ENCODE measurements at places on chromosomes 4 and X.

- no peak for DNase-seq
Observed at GRCh38 chrX:10636337-10636736, 16.0 kb upstream of the MID1 start.

DNA sequence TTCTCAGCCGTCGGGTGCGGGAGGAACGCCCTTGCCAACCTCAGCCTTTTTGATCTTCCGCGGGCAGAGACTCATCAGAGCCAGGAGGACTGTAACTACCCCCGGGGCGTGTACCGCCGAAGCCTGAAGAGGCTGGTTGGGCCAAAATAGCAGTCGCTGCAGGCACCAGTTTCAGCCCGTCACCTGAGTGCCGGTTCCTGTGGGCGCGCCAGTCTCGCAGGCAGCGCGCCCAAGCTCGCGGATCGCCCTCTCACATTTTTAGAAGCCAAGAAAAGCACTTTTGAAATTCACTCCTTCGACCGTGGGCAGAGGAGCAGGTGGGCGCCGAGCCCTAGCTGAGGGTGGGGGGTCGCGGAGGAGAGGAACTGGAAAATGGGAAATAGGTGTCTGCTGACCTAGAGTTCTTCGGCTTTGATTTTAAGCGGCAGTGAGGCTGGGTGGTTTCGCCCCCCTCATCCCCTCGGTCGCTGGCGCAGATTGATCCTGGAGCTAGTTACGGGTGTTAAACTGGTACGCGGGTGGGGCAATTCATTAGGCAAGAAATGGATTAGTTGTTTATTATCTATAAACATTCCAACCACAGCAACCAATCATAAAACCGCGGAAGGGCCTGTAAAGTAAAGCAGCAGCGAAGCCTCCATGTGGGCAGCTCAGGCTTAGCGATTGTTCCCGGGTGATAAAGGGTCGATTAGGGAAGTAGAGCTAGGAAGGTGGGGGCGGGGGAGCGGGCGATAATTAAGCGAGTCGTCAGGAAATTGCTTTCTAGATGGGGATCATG lies 69.2 kb downstream of the FBXO8 start:
- DNase-seq = no peak

DNA sequence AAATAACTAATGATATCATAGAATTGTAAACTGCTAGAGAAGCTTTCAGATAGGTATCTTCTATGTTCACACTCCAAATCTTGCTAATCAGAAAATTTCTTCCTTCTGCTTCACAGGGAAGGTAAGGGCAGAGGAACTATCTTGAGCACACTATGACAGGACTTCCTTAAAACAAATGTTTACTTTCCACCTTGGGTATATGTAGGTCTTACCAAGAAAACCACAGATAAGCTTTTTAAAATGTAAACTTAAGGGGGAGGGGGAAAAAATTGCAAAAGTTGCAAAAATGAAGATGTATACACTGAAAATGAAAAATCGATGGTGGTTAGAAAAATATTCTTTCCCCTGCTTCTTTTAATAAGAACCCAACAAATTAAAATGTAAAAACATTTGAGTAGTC lies 30.9 kb downstream of the YTHDC1 start:
- DNase-seq = no peak

DNA sequence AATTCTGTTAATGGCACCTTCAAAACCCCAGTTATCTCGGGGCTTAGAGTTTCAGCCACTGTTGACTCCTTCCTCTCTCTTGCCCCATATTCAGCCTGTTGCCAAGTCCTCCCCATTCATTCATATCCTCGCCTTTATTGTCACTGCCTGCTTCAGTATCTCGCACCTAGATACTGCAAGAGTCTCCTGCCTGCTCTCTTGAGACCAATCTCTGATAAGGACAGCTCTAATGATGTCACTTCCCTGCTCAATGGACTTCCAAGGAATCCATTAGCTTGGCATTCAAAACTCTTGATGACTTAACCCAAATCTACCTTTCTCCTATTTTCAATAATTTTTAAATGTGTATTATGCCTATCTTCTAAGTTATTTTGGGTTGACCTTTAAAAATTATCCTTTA lies 1.1 kb upstream of the UBE2A start:
- no peak for DNase-seq

GRCh38 chr4:113106108-113106507 lies 56.7 kb downstream of the ANK2 start:
- DNase-seq = no peak

DNA sequence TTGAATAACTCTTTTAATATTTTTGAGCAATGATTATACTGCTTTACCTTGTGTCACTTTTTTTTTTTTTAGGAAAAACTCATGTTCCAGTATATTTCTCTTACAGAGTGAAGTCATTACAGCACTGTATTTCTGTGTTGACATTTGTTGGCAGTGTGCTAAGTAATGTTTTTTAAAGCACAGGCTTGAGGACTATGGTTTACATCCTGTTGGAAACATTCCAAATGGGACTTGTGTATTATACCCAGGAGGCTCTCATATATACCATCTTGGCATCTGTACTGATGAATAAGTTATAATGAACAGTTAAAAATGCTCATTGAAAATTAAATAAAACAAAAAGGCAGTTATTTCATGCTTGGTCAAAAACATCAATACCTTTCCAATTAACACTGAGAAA lies 33.8 kb downstream of the CEP44 start:
- no peak for DNase-seq

DNA sequence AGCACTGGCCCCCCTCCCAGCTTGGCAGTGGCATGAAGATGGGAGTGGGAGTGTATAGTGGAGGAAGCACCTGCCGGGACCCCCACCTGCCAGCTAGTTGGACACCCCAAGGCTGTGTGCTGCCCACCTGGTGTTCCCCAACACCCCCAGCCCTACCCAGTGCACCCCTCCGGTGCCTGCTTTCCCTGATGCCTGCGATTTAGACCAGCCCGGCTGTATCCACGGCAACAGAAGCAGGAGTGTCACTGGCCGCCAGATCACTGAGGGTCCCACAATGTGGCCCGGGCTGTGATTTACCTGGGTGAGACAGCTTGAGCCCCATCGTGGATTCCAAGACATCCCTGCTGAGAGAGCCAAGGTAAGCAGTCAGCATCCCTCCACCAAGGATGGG lies 533 bp downstream of the GPR173 start:
- no peak for DNase-seq

- no peak for DNase-seq
Observed at GRCh38 chr4:27057053-27057452, 196.4 kb downstream of the STIM2 start.

DNA sequence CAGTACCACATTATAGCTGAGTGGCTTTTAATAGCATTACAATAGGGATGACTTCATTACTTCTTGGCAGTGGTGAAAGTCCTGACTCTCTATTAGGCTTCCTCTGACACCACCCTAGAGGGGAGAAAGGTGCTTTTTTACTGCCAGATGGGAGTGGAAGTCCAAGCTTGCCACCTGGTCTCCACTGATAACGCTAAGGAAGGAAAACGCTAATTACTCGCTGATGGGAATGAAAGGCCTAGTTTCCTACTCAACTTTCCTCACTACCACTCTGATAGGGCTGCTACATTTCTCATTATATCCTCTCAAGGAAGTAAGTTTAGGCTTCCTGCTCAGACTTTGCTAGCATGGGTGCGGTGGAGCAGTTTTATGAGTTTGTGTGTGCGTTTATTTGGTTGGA lies 62.3 kb upstream of the PAGE3 start:
- DNase-seq = no peak

GRCh38 chr4:87489678-87490077 lies 39.5 kb downstream of the SPARCL1 start:
- no peak for DNase-seq

GRCh38 chrX:136572030-136572429 lies 40.0 kb downstream of the VGLL1 start:
- DNase-seq = no peak

DNA sequence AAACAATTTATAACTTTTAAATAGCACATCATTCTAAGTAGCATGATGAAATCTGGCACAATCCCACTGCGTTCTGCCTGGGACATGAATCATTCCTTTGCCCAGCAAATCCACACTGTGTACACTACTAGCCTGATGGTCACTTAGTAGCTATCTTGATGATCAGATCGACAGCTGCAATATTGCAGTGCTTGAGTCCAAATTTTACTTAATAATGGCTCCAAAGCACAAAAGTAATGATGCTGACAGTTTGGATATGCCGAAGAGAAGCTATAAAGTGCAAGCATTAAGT lies 86.6 kb upstream of the NPNT start:
- DNase-seq = no peak

DNA sequence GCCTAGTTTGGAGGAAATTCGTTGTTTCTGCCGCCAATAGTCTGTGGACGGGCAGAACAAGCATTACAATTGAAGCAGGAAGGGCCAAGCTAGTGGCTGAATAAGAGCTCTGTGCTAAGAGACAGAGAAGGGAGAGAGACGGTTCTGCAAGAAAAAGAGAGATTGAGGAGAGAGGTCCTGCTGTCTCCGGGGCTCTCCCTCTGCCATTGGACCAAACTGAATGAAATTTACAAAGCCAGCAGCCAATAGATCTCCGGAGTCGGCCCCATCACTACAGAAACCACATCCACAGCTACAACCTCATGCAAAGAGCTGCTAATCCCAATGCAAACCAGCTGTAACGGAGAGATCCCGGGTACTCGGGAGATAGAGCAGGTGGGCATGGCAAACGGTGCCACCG lies at the start of gene NLGN4X:
NLGN4X (minus strand) TSS at position 148 of the 400 bp plus-strand sequence. CDS start 77,401 bp downstream, outside the sequence.
- no peak for DNase-seq

- no peak for DNase-seq
Observed at GRCh38 chr4:56227301-56227835, 159.9 kb downstream of the AASDH start.

GRCh38 chr4:139419388-139419914 lies 34.5 kb upstream of the RAB33B start:
- DNase-seq = no peak

GRCh38 chrX:65933085-65933589 lies 106.7 kb downstream of the VSIG4 start:
- no peak for DNase-seq

Measured in activated CD4-positive, CD25-positive, alpha-beta regulatory T cell (primary cell).